CD4-positive, alpha-beta T cell (primary cell): ENCODE measurements at places on chromosomes 6 and 20. TPM values are rescaled to one million over a fixed set of nuclear protein-coding genes. Genes with fewer than 3 reads are reported as not detected.
A peak's percentile ranks its signal among the peaks of the same experiment; 100 is the strongest.

Gene SIRPB1
- 8.6 TPM for total RNA-seq

Gene TENT5A
- total RNA-seq, result 6.7 TPM

Gene SCUBE3
- not detected for total RNA-seq

- no peak overlapping the region for H3K27ac ChIP-seq
- no peak for DNase-seq
- H3K27me3 ChIP-seq, result peaks cover 3% of the 10 kb centered on the region
- no peaks in the 10 kb centered on the region for H3K36me3 ChIP-seq
Measured at GRCh38 chr6:5031150-5031549, 27.3 kb upstream of the RPP40 start.

- peak overlapping the region; percentile 78 for H3K4me3 ChIP-seq
- no peaks in the 10 kb centered on the region for H3K27me3 ChIP-seq
- peaks cover 12% of the 10 kb centered on the region for H3K36me3 ChIP-seq
- peaks cover 34% of the 10 kb centered on the region for H3K4me1 ChIP-seq
- peak; percentile 25 for DNase-seq
Measured at GRCh38 chr6:2765896-2766766, 938 bp downstream of the WRNIP1 start.

DNA sequence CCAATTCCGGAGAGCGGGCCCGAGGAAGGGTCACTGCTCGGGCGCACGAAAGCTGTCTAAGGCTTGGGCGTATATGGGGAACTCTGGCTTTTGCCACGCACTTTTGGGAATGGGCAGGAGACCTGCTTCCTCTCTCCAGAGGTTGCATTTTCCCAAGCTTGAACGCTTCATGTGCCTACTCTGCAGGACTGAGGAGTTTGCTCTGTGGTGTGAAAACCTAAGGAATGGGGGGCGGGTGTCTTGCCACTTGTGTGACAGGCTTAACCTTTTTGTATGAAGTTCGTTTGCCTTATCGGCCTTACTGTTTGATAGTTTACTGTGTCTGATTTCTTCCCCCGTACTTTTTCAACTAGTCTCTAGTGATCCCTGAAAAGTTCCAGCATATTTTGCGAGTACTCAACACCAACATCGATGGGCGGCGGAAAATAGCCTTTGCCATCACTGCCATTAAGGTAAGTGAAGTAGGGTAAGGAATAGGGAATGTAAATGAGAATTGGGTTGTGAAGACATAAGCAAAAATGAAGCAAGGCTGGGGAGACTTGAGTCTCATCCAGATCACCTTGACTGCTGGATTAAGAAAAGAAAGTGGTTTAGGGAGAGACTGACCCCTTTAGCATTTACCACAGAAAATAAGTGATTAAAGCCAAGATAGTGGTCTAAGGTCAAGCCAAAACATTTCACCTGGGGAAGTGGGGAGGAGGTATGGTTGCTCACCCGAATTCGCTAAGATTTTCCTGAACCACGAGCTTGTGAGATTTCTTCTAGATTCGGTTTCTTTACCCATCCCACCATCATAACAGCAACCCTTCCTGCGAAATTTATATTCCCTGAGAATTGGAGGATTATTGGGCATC is 627 bp downstream of the RPS18 start:
- peaks cover 67% of the 10 kb centered on the region for H3K4me1 ChIP-seq
- H3K27ac ChIP-seq, result peak overlapping the region; percentile 92
- H3K27me3 ChIP-seq, result no peaks in the 10 kb centered on the region
- no peak for DNase-seq

- H3K36me3 ChIP-seq, result no peaks in the 10 kb centered on the region
- H3K27me3 ChIP-seq, result peaks cover 14% of the 10 kb centered on the region
- H3K4me3 ChIP-seq, result no peak overlapping the region
Measured at GRCh38 chr6:30150671-30151395, 10.2 kb downstream of the TRIM10 start.

- no peak overlapping the region for H3K4me3 ChIP-seq
- no peak for DNase-seq
- no peaks in the 10 kb centered on the region for H3K4me1 ChIP-seq
- H3K36me3 ChIP-seq, result no peaks in the 10 kb centered on the region
- H3K27ac ChIP-seq, result no peak overlapping the region
Measured at GRCh38 chr6:162670345-162670744, 57.2 kb downstream of the PRKN start.

DNA sequence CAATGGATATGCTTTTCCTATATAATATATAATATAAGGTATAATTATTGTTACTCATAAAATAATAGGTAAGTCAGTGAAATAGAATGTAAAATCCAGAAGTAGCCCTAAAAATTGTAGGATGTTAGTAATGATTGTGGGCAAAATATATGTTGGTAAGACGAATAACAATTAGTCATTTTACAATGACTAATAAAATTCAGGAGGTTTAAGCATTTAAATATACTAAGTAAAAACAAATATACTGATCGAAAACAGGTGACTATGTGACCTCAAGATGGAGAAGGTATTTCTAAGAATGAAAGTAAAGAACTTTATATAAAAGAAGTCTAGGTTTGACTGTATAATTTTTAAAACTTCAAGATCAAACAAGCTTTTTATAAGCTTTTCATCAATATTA is 28.9 kb downstream of the FUCA2 start:
- no peak overlapping the region for H3K4me3 ChIP-seq
- H3K4me1 ChIP-seq, result no peaks in the 10 kb centered on the region
- H3K27me3 ChIP-seq, result no peaks in the 10 kb centered on the region
- no peak for DNase-seq
- H3K36me3 ChIP-seq, result peaks cover 14% of the 10 kb centered on the region
- H3K27ac ChIP-seq, result no peak overlapping the region

- no peak for DNase-seq
- no peak overlapping the region for H3K4me3 ChIP-seq
- no peaks in the 10 kb centered on the region for H3K27me3 ChIP-seq
- H3K4me1 ChIP-seq, result no peaks in the 10 kb centered on the region
- H3K36me3 ChIP-seq, result peaks cover 57% of the 10 kb centered on the region
Measured at GRCh38 chr6:34990971-34991560, 102.0 kb downstream of the ANKS1A start.

DNA sequence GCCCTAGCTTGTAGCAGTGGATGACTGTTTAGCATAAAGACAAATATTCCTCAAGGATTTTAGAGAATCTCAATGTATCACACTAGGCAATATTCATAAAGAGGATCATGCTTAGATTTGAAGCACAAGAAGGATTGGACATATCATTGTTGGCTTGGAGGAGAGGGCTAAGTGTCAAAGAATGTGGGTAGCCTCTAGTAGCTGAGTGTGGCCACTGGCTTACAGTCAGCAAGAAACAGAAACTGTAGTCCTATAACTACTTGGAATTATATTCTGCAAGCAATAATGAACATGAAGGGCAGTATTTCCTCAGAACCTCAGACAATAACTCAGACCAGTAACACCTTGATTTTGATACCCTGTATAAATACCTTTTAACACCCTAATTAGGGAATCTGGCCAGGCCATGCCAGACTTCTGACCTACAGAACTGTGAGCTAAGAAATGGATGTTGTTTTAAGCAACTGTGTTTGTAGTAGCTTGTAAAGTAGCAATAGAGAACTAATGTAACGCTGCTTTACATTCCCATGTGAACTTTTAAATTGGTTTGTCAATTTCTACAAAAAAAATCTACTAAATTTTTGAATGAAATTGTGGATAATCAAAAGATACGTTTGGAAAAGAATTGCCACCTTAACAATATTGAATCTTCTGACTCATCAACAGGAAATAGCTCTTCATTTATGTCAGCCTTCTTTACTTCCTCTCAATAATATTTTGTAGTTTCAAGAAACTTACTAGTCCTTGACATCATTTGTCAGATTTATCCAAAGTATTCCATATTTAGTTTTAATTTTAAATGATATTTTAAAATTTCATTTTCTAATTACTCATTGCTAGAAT is 65.2 kb upstream of the RSPO3 start:
- no peak overlapping the region for H3K4me3 ChIP-seq
- no peak overlapping the region for H3K27ac ChIP-seq
- no peaks in the 10 kb centered on the region for H3K4me1 ChIP-seq
- no peaks in the 10 kb centered on the region for H3K36me3 ChIP-seq
- no peaks in the 10 kb centered on the region for H3K27me3 ChIP-seq

DNA sequence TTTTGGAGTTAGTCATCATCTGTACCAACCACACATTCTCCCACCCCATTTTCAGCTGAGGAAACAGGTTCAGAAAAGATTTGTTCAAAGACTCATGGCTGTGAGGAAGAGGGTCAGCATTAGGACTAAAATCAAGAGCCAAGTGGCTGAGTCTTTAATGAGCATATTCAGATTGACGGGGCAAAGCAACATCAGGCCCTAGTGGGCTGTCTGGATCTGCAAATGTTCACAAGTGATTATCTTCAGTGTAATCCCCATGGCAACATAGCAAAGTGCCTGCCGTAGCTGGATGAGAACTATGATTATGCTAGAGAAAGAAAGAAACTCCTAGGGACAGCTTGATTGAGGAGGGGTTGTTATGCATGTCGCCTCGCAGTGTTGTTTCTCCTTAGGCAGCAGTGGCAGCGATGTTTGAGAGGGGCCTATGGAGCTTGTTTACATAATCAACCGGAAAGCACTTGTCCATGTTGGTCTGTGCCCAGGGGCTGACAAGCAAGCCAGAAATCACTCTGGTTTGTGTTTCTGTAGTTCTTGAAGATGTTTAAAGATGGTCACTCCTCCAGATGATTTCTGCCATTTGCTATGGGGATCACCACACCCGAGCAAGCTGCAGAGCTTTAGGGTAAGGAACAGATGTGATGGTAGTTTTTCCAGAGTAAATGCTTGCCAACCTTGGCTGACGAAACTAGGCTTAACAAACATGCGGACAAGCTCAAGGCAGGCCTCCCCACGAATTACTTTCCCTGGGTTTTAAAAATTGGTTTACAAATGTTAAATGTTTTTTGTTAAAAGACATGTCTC is 124.3 kb upstream of the MLIP start:
- no peak overlapping the region for H3K27ac ChIP-seq
- no peaks in the 10 kb centered on the region for H3K4me1 ChIP-seq
- DNase-seq, result no peak
- H3K27me3 ChIP-seq, result no peaks in the 10 kb centered on the region
- H3K4me3 ChIP-seq, result no peak overlapping the region

DNA sequence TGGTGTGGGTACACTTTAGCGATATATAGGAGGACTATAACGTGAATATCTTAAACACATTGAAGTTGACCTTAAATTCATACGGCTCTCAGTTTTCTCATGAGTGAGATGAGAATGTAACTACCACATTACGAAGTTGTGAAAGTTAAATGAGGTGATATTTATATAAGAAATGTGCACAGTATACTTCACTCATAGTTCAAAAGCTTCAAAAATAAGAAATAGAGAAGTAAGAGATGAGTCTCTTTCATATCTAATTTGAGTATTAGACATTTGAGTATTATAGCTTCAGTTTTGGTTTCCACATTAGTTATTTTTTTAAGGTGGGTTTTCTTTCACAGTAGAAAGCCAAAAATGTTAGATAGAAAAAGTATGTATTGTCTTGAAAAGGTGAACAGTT is 183.3 kb downstream of the NKAIN2 start:
- no peaks in the 10 kb centered on the region for H3K27me3 ChIP-seq
- no peaks in the 10 kb centered on the region for H3K36me3 ChIP-seq
- H3K27ac ChIP-seq, result no peak overlapping the region
- no peaks in the 10 kb centered on the region for H3K4me1 ChIP-seq

GRCh38 chr6:13277231-13277630 is 51.1 kb downstream of the TBC1D7 start:
- H3K4me3 ChIP-seq, result no peak overlapping the region
- H3K27me3 ChIP-seq, result no peaks in the 10 kb centered on the region
- H3K4me1 ChIP-seq, result peaks cover 19% of the 10 kb centered on the region
- no peak overlapping the region for H3K27ac ChIP-seq
- no peaks in the 10 kb centered on the region for H3K36me3 ChIP-seq
- DNase-seq, result no peak
